ENCODE measurements at places on chromosomes 4 and X.

- DNase-seq: no peak
Observed at GRCh38 chr4:75696581-75696980, 23.4 kb upstream of the G3BP2 start.

DNA sequence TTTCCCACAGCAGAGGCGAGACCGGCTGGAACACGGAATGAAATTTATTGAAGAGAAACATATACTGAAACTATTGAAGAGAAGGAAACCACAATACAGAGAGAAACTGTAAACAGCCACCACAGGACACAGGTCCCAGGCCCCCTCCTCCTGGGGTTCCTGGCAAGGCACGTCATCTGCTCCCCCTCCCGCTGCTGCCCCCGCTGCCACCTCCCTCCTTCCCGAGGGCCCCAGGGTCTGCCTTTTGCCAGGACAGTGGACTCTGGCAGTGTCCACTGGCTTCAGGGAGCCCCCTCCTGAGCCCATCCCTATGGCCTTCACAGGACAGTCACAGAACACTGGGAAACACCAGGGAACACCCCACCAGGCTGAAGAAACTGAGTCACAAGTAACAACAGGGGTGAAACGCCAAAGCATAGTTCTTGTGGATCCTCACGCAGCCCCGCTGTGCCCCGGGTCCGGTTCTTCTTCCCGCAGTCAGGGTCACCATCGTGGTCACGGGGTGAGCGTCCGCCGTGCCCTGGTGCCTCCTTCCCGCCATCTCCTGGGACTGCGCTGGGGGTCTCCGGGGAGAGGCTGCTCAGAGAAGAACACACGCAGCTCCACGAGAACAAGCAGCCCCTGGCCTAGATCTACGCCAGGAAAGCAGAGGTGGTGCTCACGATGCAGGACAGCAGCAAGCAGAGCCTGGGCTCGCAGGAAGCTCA is 5.4 kb downstream of the PNMA6E start:
- no peak for DNase-seq

DNA sequence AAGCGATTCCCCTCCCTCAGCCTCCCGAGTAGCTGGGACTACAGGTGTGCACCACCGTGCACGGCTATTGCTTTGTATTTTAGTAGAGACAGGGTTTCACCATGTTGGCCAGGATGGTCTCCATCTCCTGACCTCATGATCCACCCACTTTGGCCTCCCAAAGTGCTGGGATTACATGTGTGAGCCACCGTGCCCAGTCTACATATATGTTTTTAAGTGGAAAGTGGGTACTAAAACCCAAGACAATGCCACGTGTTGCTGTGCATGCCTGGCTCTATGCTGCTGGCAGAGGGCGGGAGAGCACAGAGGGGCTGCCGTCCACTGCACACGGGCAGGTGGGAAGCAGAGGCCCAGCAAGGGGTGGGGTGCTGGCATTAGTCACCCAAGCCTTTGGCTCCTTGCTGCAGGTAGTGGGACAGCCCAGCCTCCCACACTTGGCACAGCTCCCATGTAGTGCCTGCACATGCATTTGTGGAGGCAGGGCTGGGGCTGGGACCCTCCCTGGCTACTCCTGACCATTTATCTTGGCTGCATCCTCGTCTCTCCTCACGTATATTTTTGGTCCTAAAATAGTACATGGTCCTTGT is 3.5 kb downstream of the EMD start:
- no peak for DNase-seq

DNA sequence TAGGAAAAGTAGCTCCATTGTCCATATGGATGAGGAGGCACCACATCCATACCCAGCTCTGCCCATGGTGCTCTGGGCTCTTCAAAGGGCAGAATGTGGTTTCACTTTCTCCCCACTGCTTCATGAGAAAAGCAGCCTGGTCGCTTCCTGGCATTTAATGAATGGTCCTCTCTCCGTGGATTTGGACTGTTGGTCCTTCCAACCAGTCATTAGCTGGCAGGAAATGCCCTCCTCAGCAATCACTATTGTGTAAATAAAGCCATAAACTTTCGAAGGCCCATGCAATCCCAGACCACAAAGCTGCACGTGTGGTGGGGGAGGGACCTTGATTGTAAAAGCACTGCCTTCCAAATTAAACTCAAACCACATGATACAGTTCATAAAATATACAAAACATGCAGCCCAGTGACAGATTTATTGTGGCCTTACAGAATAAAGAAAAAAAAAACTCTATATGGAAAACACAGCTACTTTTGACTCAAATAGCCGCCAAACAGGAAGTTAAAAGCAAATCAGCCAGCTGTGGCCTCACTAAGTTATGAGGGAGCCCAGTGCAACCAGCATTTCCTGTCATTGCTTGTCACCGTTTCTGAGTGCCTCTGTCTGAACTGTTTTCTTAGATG is 8.1 kb downstream of the MBNL3 start:
- DNase-seq: no peak

DNA sequence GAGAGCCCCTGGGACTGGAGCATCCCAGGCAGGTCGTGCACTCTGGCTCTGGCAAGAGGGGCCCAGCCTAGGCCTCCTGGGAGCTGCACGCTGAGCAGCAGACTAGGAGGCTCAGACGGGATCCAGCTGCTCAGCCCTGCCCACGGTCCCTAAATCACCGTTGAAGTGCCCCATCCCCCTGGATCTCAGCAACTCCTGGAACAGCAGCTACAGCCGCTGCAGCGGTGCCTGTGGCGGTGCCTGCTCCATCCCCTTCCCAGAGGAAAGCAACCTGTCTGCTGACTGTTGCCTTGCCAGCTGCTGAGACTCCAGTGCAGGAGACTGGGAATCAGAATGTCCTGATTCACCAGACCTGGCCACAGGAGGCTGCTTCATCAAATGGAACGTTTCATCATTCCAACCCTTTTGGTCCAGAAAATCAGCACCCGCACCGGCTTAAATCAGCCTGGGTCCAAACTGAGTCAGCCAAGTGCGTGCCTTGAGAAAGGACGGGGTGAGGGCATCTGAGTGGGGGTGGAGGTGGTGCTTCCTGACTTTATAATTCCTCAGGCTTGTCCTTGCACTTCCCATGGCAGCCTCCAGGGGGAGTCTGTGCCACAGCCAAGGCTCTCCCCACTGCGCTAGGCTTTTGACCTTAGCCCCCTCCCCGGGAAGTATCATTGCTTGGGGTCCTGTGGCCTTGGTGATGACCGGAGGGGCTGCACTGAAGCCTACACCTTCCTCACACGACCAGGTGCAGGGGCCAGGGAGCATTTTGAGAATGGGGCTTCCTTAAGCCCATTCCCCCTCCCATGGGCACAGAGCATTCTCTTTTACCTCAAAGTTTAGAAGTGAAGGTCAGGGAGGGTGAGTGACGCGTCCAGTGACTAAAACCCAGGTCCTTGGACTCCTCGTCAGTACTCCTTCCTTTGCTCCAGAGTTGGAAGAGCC is 6.5 kb downstream of the ZNF185 start:
- no peak for DNase-seq

- DNase-seq: no peak
Observed at GRCh38 chr4:55393461-55394320, 2.1 kb upstream of the TMEM165 start.

DNA sequence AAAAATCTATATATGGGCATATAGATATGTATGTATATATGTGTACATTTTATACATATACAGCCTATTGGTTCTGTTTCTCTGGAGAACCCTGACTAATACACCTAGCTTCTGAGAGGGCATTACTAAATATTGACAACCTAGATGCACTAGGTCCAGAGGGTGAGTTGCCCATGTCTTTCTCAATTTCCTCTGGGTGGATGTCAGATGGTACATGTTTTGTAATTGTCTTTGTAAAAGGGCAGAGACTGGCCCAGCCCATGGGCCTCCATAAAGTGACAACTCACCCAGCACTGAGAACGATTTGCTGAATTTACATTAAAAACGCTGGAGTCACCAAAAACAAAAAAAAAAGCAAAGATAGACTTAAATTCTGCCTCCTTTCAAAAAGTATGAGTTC is 198.5 kb upstream of the FAM241A start:
- DNase-seq: no peak

- no peak for DNase-seq
Observed at GRCh38 chr4:185016101-185016940, 2.0 kb upstream of the HELT start.

- DNase-seq: no peak
Observed at GRCh38 chr4:171342646-171343045, 470.6 kb upstream of the GALNTL6 start.

- DNase-seq: no peak
Observed at GRCh38 chrX:100871594-100872560, 2.3 kb downstream of the NOX1 start.

DNA sequence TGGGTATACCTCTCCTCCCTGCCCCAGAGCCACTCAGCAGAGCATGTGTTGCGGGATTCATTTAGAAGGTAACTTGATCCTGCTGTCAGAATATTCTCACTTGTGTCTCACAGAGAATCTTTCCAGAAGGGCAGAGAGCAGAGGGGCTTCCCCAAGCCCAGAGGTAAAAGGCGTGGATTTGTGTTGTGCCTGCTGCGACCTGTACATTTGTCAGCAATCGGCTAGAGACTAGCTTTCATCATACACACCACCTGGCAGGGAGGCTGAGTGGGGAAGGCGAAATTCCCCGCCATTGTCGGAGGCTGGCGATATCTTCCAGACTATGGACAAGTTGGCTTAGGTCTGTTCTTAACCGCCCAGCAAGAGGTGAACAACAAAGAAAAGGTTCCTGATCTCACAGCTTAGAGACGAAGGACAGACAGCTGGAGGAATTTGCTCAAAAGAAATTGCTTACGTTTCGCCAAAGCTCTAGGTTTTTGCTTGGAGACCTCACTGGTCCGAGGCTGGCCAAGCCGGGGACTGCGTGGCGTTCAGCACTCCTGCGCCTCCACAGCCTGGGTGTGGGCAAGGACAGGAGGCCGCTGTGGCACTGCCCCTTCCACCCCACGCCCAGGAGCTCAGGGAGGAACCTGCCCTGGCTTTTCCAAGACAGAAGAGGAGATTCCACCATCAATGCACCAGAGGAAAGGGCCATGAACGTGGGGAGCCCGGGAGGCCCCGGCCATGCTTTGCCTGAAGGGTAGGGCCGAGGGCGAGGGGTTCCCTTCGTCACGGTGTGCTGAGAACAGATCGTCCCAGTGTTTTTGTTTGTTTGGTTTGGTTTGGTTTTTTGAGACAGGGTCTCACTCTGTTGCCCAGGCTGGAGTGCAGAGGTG is 69.4 kb downstream of the DCTD start:
- DNase-seq: peak; percentile 83

- DNase-seq: no peak
Observed at GRCh38 chr4:128906581-128906980, 97.1 kb downstream of the JADE1 start.

- no peak for DNase-seq
Observed at GRCh38 chr4:94570558-94570957, 118.8 kb downstream of the PDLIM5 start.

GRCh38 chr4:2848449-2848848 is 4.8 kb downstream of the ADD1 start:
- DNase-seq: peak; percentile 44

DNA sequence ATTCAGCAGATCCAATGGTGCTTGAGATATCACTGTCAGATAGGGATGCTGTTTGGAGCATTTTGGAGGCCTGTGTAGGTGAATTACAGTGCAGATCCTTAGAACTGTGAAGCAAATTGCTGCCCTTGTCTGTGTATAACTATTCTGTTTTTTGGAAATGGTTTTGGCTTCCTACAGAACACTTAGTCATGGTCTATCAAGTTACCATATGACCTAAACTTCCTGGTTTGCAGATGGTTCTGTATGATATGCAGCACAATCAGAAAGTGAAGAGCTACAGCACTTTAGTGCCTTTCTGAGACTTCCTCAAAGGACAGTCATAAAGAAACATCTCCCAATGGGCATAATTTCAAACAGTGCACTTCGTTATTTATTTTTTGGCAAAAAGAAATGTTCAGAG is 688.6 kb downstream of the SH3BGRL start:
- DNase-seq: no peak

- DNase-seq: no peak
Observed at GRCh38 chrX:118839334-118839958, 15.8 kb downstream of the ZCCHC12 start.

DNA sequence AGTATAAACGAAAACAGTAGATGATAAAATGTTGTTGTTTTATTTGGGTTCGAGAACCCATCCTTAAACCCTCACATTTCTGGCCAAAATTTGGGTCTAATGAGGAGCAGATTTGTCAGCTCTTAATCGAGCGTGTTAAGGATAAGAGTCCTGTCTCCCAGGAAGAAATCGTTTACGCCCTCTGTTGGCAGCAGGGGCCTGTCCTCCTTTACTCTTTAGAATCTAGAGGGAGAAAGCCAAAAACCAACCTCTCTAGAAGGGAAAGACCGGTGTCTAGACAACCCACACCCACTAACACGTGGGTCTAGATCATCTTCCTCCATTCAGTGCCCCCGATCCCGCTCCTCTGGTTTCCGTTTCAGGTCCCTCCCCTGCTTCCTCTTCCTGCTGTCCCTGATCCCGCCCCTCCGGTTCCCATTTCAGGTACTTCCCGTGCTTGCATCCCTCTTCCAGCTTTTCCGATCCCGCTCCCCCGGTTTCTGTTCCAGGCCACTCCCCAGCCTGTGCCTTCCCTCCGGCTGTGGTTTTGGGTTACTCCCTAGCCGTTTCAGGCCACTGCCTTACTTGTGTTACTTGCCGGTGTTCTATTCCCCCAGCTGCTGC is 339.1 kb downstream of the PAPSS1 start:
- DNase-seq: no peak

DNA sequence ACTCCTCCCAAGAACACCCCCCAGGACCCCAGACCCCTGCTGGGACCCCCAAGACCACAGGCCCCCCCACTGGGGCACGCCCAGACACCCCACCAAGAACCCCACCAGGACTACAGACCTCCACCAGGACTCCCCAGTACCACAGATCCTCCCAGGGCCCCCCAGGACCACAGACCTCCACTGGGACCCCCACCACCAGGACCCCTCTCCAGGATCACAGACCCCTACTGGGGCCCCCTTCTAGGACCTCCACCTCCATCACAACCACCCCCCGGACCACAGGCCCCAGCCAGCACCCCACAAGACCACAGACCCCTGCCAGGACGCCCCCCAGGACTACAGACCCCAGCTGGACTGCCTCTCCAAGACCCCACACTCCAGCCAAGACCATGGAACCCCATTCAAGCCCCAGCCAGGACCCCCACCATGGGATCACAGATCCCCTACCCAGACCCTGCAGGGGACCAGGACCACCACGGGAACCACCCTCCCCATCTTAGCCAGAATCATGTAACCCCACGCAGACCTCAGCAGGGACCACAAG is 855 bp upstream of the DHRSX start:
- no peak for DNase-seq

- DNase-seq: no peak
Observed at GRCh38 chrX:100654261-100654660, 10.3 kb downstream of the SRPX2 start.

DNA sequence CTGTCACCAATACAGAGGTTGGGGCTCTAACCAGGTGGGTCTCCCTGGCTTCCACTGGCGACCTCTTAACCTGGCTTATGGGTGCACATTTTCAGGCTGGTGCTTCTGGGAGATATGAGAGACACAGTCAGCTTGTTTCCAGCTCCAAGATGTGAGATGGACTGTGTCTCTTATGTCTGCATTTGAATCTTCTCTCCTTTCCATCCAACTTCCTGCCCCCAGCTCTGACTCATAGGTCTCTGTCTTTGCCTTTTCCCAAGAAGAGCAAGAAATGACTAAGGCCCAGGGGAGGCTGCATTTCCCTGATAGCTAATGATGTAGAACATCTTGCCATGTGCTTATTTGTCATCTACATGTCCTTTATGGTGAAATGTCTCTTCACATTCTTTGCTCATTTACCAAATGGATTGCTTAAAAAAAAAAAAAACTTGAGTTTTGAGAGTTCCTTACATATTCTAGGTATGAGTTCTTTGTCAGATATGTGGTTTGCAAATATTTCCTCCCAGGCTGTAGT is 3.2 kb upstream of the UXT start:
- peak; percentile 76 for DNase-seq

- peak; percentile 59 for DNase-seq
Observed at GRCh38 chrX:12956704-12957534, 18.0 kb upstream of the TMSB4X start.

GRCh38 chr4:140078366-140078765 is 75.6 kb downstream of the MAML3 start:
- DNase-seq: no peak

Data from foreskin keratinocyte (primary cell).